ENCODE measurements at places on chromosomes 5 and 9. TPM values are rescaled to one million over a fixed set of nuclear protein-coding genes. Genes with fewer than 3 reads are reported as not detected.

Gene DPYSL3
- not detected for total RNA-seq

Gene IL31RA
- total RNA-seq: not detected

- no peak for DNase-seq
These were observed 28.2 kb downstream of the PRELID2 start for GRCh38 chr5:145806923-145807322.

- DNase-seq: no peak
These were observed 167.9 kb upstream of the ACTBL2 start for GRCh38 chr5:57650360-57651069.

- no peak for DNase-seq
These were observed 211.9 kb downstream of the NXNL2 start for GRCh38 chr9:88746743-88747398.

All from CD8-positive, alpha-beta T cell (primary cell).